Iris pigment epithelial cell (primary cell): ENCODE measurements at places on chromosomes 3 and 15.

DNA sequence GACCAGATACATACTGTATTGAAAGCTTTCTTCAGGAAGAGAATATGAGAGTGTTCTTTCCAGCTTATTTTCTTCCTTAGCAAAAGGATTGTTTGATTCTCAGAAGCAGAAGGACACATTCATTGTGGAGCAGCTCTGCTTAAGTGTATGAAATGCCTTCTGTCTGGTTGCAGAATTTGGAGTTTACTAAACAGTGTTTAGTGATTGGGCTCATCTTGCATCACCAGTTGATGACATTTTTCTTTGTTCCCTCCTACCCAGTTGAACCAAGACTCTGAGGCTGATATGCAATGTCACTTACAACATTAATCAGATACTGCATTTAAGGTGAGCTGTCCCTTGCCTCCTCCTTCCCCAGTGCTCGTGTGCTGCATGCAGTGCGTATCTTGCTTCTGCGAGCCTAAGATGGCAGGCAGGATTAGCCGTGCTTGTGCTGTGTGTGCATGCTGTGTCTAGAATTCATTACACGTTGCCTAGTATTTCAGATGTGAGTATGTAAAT is 18.4 kb downstream of the ZBTB38 start:
- DNase-seq: no peak

- peak; percentile 27 for DNase-seq
These were observed 12.4 kb downstream of the GYG1 start for GRCh38 chr3:149003653-149004305.

GRCh38 chr3:186502138-186502948 is 41.8 kb downstream of the CRYGS start:
- DNase-seq: no peak

DNA sequence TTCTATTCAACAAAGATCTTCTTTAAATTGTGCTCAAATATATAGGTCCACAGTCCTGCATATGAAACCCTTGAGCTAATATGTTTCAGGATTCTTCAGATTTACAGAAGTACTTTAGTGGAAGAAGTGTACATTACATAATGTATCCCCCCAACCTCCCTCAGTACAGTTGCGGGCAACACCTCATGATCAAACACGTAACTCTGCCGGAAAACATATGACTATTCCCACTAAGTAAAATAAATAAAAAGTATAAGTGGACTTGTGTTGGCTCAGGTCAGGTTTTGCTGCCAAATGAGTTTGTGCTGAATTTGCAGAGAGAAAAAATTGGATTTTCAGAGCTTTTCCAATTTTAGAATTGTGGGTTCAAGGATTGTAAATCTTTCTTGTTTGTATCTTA is 267.6 kb upstream of the MDFIC2 start:
- peak; percentile 80 for DNase-seq

- peak; percentile 62 for DNase-seq
These were observed 376 bp downstream of the KPNA4 start for GRCh38 chr3:160564949-160565441.

GRCh38 chr3:115581362-115582135 is 41.8 kb upstream of the GAP43 start:
- peak; percentile 7 for DNase-seq
